ENCODE measurements at places on chromosomes 5 and 9.

- no peak for DNase-seq
These were observed 579.8 kb upstream of the ST8SIA4 start for GRCh38 chr5:101482931-101483330.

DNA sequence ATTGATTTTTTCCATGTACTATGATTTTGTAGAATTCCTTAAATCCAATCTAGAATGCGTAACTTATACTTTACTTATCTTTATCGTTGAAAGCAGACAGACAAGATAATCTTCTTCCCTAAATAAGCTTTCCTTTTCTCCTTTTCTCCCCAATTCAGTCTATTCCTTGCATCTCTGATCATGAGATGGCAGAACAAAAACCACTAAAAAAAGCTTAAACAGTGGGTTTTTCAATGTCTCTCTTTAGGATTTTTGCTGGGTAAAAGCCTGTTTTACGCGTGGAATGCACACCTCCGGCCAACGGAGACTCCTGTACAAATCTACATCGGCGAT, 755 bp downstream of the CDKN2B start:
- DNase-seq: no peak

DNA sequence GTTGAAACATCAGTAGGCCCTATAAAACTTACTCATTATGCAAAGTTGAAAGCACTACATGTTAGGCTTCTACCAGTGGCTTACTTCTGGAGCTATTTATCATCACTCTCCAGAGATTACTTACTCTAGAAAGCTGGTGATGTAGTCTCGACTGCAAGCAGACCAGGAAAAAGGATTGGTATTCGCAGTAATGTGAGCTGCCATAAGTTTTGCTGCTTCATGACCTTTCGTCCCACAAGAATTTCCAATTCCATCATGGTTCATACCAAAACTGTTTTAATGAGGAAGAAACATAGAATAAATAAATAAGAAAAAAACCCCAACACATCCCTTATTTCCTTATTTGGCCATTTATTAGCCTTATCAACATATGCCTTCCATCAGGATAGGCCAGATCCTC, 181.9 kb downstream of the ADAMTS6 start:
- no peak for DNase-seq

GRCh38 chr5:99060306-99061261, 131.8 kb upstream of the CHD1 start:
- peak; percentile 83 for DNase-seq

DNA sequence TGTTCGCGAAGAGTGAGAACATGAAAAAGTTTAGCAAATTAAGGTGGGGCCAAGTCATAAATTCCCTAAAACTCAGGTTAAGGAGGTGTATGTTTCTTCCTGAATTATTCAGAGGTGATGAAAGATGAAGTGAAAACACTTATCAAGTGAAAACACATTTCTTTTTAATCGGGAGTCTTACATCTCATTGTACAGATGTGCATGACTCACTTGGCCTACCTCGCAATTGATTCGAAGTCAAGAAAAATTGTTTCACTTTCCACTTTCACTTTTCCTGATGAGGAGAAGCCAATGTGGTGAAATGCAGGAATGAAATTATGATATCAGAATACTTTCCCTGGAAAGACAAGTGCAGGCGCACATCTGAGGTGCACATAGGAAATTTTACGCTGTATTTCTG, 78.7 kb downstream of the SLC25A46 start:
- peak; percentile 24 for DNase-seq

GRCh38 chr5:147874910-147875367, 3.6 kb upstream of the SCGB3A2 start:
- DNase-seq: no peak

GRCh38 chr5:176692839-176693476, 45.7 kb downstream of the TSPAN17 start:
- DNase-seq: no peak

- DNase-seq: no peak
These were observed 125.5 kb downstream of the MVB12B start for GRCh38 chr9:126452106-126452505.

GRCh38 chr9:89752154-89752553, 147.3 kb downstream of the GADD45G start:
- no peak for DNase-seq

GRCh38 chr9:92407818-92408217, 3.4 kb upstream of the OGN start:
- no peak for DNase-seq

DNA sequence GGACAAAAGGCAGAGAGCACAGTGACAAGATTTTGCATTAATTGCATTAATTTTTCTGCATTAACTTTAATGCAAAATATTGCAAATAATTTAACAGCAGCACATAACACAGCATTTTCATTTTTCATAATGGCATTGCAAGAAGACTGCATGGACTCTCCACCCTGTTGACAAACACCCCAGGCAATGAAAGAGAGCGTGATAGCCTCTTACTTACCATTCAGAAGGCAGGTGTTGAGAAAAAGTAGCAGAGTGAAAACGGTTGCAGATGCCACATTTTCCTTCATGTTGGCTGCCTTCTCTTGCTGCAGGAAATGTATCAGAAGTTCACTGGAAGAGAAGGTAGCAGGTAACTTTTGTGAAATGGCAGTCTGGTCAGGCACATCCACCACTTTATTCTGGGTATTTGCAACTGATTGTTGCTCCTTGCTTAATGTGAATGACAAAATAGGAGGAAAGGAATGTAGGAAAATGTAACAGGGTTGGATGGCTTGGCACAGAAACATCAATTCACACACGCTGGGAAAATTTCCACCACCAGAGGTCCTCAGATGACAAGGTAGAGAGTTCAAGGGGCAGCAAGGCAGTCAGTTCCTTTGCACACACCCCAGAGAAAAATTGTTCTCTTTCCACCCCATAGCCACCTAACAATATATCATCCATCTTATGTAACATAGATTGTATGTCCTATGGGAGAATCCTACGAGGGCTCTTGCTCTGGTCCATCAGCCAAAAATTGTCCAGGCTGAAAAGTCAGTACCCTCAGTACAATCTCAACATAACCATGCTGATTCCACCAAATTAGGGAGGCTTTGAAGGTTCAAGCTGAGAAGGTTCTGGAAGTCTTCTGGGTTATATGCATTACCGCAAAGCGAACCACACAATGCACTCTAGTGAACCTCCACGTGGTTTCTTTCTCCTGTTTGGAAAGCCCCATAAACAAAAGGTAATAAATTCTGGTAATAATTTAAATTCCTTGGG, 41.9 kb upstream of the AGXT2 start:
- DNase-seq: peak; percentile 77

GRCh38 chr9:114431003-114431402, 43.2 kb upstream of the AKNA start:
- no peak for DNase-seq

- DNase-seq: no peak
These were observed 635.9 kb downstream of the TLE1 start for GRCh38 chr9:81053298-81054025.

DNA sequence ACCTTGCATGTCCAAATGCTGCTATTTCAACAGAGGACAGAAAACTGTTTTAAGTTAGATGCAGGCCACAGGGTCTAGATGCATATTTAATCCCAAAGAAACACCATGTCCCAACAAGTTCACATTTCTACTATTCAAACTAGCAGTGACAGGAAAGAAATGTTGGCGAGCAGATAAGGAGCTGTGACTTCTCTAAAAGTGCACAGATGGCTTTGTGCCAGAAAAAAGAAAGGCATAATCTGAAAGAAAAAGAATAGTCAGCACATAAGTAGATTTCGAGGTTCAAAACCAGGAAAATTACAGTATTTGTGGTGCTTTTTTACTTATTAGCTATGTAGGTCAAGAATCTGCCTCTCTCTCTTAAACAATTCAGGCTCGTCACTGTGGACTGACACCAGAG, 178.3 kb downstream of the DNAH5 start:
- DNase-seq: no peak

DNA sequence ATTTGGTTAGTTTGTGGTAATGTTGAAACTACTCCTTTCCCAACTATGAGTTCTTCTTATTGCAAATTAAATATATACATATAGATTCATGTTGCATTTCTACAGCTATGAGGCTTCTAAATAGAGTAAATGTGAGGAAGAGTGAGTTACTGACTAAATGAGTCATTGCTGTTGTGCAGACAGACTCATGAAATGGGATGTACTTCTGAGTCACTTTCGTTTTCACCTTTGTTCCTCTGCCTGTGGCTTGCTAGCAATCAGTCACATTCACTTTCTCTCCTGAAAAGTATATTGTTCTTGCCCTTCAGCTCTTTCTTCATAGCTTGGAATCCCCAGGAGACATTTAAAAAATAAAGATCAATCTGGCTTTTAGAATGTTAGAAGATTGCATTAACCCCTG, 295.5 kb upstream of the SMC2 start:
- DNase-seq: peak; percentile 80

- peak; percentile 99 for DNase-seq
These were observed 56.9 kb downstream of the NPR3 start for GRCh38 chr5:32767948-32768467.

DNA sequence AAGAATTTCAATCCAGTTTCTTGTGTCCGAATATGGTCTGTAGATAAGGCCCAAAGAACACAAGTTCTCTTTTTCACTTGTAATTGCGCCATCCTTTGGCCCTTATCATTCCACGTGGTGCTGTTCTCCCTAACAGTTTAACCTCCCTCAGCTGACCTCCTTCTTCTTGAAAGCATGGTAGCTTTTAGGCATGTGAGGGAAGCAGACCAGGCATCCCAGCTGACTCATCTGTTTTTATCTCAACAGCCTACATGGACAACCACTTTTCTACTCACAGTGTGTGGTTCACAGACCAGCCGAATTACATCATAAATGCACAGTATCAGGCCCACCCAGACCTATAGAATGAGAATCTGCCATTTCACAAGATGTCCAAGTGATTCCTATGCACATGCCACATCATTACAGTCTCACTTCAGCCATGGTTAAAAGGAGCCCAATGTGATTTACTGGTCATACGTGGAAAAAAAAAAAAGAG, 26.9 kb upstream of the PLIN2 start:
- DNase-seq: peak; percentile 14

Measured in MCF 10A (cell line).